H1 (cell line): ENCODE measurements at places on chromosomes 2 and 18.

DNA sequence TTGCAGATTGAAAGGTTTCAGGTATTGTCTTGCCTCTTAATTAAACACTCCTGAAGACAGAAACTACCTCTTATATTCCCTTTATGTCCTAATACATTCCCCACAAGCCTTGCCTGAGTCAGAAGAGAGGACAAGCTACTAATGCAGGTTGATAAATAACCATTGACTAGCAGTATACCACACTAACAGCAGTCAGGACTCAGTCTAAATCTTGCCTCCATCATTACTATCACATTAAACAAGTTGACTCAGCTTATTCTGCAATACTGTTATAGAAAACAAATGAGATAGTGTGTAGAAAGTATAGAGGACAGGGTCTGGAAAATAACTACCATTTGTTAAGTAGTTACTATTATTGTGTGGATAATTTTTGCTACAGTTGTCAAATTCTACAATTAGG, 63.8 kb downstream of the TTC21B start:
- no peak for DNase-seq

DNA sequence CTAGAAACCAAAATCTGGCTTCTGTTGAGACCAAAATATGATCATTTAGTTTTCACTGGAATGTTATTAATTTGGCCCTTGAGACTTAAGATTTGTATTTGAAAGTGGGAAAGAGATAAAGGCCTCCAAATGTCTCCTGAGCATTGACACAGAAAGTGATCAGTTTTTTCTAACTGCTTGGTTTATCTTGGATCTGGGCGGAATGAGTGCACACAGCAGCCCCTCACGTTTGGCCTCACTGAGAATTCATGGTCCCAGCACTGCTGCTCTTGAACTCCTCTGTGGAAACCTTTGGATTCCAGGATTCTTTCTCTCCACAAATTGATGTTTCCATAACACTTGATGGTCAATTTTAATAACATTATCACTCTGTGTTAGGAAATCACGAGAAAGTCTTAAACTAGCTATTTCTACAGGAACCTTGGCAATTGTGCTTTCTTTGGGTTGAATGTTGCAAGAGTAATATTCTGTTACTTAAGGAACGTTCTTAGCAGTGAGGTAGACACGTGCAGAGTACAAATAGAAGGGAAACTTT, 180.3 kb upstream of the BCL2L11 start:
- DNase-seq: no peak

DNA sequence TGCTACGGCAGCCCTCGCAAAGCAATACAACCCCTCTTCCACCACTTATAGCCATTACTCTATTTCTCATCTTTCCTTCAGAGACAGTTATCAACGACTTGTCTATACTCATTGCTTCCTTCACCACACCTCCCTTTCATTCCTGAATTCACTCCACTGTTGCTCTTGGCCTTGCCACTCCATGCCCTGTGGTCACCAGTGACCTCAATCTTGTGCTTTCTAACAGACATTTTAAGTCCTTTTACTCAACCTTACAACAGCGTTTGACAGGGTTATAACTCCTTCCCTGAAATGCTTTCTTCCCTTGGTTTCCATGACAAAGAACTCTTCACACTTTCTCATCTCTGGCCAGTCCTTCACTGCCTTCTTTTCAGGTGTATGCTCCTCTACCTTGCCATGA, 90.6 kb upstream of the CCDC141 start:
- no peak for DNase-seq

DNA sequence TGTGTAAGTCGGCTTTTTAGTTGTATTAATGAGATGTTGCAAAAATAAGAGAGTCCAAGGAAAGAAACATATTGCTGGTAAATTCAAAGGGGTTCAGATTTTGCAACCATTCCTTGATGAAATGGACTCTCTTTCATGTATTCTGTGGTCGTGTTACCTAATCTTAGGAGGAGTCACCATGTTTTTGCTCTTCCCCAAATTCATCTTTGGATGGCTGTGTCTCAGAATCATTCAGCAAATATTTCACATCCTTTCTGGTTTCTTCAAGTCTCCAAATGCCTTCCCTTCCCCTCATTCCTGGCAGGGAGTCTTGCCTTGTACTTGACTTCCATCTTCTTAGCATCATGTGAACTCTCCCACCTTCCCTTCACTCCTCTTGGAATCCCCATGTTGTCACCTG, 66.1 kb downstream of the PTPRM start:
- no peak for DNase-seq

GRCh38 chr18:813172-814071, 1.4 kb upstream of the YES1 start:
- DNase-seq: no peak

DNA sequence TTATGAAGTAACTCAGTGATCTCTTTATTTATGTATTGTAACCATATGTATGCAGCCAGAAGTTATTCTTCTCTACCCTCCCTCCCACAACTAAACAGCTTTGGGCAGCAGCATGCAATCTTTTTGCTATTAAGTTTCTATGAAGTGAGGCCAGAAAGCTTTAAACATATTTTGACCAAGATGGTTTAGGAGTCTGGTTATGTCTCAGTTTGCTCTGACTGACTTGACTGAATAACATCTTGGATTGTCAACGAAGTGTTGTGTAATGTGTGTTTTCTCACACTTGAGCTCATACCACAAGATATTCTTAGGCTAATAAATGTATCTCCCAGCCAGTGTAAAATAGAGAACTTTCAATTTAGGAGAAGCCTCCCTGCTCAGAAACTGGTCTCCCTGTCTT, 104.3 kb downstream of the TTC27 start:
- no peak for DNase-seq

GRCh38 chr2:215949991-215950404, 63.4 kb downstream of the MREG start:
- DNase-seq: no peak

GRCh38 chr2:221943076-221943810, 355.6 kb downstream of the PAX3 start:
- DNase-seq: no peak
